AML-193 (cell line): ENCODE measurements at places on chromosomes 16 and 17.

DNA sequence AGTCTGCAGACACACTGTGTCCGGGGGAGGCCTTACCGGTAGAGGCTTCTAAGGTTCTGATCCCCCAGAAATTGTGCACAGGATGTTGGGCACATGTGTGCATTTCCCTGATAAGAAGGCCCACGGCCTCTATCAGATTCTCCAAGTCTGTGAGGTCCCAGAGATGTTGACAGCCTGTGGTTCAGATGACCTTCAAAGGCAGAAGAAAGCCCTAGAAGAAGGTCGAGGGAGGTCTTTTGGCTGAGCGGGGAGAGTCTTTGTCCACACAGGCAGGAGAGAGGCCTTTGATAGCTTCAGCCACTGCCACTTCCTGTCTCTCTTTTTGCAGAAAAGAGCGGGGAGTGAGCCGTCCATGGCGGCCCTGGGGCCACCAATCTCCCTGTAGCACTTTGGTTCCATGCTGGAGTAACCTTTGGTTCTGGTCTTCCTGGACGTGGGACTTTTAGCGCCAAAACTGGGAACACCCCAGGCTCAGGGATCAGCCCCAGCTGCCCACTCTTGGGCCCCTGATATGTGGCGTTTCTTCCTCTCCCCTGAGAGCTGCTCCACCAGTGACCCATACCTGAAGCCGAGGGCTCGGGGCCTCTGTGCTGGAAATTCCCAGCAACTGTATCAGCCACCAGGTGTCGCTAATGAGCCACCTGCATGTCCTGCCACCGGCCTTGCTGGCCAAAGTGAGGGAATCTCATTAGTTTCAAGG is 28.1 kb upstream of the LGALS9 start:
- DNase-seq = peak; percentile 38

DNA sequence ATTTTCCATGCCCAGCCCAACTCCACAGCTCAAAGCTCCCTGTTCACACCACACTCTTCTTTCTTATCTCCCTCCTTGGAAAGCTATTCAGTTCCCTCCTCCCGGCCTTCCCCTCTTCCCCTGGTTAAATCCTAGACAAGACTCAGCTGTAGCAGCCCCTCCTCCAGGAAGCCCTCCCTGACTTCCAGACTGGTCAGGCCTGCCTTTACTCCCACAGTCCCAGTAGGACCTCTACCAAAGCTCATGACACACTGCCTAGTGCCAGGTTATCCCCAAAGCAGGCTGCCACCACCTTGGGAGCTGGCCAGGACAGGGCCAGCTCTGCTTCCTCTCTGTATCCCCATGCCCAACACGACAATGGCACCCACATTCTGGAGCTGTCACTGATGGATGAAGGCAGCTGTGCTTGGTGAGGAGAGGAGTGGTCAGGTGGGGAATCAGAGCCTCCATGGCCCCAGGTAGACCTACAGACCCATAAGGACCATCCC is 50.0 kb downstream of the BEAN1 start:
- DNase-seq = no peak

- DNase-seq = no peak
Measured at GRCh38 chr17:9457005-9457404, 118.6 kb downstream of the STX8 start.

GRCh38 chr17:60599220-60599619 is 773 bp upstream of the PPM1D start:
- no peak for DNase-seq

- peak; percentile 25 for DNase-seq
Measured at GRCh38 chr16:72832621-72833248, 215.2 kb downstream of the ZFHX3 start.

- no peak for DNase-seq
Measured at GRCh38 chr16:50642349-50642748, 38.8 kb downstream of the SNX20 start.

GRCh38 chr17:63435681-63436522 is 10.2 kb downstream of the CYB561 start:
- DNase-seq = no peak

- DNase-seq = no peak
Measured at GRCh38 chr17:46887717-46888116, 35.2 kb upstream of the GOSR2 start.

DNA sequence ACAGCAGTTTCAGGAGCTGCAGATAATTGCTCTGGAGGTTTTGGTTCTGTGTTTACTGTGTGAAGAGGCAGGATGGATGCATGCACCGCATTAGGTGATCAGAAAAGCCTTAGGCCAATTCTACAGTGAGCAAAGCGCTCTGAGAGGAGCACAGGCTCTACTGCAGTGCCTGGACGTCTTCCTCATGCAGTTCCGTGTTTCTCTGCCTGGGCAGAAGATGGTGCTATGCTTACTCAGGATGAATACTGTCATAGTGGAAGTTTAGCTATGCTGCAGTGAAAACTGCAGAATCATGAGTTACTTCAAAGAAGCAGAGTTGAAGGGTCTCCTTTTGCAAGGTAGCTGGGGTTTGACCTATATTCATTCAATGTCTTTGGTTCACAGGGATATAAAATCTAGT is 1012.4 kb downstream of the KCNJ18 start:
- no peak for DNase-seq

DNA sequence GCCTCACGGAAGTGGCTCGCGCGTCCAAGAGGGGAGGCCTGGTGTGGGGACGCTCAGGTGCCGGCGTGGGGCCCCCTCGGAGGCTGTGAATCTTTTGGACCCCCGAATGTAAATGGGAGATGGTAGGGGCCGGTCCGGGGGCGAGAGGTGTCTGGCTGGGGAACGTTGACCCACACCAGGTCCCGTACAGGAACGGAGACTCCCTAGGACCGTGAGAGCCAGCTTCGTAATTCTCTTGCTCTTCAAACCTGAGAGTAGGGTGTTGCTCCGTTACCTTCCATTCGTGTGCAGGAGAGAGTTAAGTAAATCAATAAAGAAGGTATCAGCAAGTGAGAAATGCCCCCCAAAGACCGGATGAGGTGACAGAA is 481 bp downstream of the LYRM1 start:
- no peak for DNase-seq

DNA sequence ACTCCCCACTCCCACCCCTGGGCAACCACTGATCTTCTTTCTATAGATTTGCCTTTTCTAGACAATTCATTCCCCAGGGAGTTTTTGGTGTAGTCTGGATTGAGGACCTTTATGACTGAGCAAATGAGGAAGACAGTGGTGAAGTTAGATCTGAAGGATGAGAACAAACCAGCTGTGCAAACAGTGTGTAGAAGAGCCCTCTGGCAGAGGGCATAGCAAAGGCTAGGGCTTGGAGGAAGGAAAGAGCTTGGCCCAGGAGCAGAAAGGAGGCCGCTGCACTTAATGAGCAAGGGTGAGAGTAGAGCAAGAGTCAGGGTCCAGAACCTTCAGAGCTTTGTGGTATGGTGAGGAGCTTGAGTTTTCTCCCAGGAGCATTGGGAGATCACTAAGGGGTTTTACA is 352.7 kb downstream of the CA10 start:
- DNase-seq = no peak

DNA sequence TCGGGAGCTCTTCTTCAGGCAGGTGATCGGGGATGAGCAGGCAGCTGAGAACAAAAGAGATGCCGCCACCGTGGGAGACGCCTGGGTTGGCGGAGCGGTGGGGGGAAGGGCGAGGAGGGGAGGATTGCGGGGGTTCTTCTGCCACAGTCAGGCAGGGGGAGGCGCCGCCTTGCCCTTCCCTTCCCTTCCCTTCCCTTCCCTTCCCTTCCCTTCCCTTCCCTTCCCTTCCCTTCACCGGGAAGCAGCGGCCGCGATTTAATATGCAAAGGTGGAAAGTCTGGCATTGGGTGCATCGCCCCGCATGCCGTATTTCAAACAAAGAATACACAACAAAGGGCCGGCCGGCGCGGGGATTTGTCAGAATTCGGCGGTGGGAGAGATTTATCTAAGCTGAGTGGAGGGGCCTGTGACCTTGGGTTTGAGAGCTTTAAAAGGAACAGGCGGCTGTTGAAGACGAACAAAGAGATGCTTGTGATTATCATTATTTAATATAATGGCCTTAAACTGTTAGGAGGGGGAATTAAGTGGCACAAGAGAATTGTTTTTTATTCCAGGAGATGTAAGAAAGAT is 262.3 kb upstream of the TNRC6C start:
- DNase-seq = no peak

GRCh38 chr17:13272296-13272695 is 254.5 kb upstream of the ELAC2 start:
- DNase-seq = no peak

- DNase-seq = no peak
Measured at GRCh38 chr17:48429638-48430586, at the start of gene SKAP1. TSS of gene SKAP1 (minus strand) at chr17:48430214.

DNA sequence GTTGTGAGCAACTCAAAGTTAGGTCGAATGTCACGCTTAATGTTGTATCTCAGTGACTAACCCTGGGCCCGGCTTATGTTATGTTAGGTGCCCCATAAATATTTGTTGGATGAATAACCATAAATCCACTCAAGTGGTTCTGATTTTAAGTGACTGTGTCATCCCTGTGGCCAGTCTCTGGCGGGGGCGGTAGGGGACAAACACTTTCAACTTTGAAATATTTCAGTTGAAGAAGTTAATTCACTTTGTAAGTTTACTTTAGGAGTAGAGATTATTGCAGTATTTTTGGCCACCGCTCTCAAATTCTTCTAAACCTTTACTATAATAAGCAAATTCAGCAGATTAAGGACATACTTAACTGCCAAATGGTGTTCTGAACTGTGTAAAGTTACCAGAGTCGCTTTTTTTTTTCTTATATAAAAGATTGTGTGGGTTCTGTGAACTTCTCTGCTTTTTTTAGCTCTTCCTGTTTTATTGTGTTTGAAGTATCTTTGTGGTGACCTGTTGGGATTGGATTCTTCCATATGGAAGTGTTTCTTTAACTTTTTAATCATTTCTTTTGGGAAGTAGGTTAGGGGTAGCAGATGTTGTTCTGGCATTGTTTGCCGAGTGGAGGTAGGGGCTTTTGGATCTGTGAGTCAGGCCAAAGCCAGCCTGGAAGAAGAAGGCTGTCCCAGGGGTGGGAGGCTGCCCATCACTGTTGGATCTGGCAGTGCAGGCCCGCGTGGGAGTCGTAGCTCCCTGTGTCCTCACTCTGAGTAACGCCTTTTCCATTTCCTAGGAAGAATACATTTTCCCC is 61.4 kb upstream of the TBX2 start:
- no peak for DNase-seq

GRCh38 chr17:46977750-46978488 is 1.1 kb downstream of the RPRML start:
- no peak for DNase-seq

- no peak for DNase-seq
Measured at GRCh38 chr16:21203155-21203797, 8.1 kb downstream of the ZP2 start.

DNA sequence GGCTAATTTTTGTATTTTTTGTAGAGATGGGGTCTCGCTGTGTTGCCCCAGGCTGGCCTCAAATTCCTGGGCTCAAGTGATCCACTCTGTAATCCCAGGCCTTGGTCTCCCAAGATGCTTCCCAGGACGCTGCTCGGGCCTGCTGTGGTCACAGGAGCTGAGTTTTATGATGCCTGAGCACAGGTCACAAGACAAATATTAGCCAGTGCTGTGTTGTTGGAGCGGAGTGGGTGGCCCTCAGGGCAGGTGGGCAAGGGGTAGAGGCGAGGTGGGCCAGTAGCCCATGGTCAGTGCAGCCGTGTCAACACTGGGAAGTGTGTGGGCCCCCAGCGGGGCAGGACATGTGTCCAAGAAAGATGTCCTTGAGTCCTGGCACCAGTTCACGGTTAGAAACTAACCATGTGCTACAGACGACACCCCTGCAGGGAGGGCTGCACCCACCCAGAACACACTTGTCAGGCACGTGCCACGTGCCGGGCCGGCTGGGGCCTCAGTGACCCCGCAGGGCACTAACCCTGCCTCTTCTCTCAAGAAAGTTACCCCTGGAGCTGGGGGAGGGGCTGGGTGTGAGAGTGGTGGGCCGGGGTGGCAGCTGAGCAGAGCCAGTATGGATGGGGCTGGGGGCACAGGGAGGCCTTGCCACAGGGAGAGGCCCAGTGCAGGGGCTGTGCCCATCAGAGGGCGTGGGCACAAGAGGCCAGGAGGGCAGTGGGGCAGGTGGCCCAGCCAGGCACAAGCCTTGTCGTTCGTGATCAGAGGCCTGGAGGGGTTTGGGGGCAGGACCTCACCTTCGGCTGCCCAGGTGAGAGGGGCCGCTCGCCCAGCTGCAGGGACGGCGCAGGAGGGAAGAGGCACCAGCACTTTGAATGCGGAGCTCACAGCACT is 103.1 kb upstream of the CHMP6 start:
- DNase-seq = no peak

DNA sequence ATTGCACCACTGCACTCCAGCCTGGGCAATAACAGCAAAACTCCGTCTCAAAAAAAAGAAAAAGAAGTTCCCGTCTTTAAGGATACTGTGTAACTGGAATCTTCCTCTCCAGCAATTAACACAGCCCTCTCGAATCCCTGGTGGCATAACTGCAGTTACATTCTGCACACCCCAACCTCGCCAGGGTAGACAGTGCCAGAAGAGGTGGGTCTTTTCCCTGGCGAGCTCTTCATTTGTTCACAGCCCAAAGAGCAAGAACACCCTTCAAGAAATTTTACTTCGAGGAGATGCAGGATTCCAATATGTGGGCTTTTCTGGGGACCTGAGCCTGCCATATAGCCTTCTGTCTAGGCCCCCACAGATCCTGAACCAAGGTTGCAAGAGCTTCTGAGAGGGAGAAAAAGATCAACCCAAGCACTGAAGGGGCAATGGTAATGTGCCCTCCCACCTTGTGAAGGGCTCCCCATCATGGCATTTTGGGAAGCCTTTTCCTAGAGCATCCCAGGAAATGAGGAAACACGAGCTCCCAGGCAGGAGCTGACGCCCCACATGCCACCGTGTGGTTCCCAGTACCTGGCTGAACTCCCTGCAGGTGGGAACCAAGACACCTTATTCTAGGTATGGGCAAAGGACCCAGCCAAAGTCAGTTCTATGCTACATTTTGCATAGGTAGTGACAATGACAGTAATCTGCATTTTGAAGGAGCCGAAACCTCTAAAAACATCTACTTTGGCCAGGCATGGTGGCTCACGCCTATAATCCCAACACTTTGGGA is 26.9 kb downstream of the TK2 start:
- DNase-seq = no peak

DNA sequence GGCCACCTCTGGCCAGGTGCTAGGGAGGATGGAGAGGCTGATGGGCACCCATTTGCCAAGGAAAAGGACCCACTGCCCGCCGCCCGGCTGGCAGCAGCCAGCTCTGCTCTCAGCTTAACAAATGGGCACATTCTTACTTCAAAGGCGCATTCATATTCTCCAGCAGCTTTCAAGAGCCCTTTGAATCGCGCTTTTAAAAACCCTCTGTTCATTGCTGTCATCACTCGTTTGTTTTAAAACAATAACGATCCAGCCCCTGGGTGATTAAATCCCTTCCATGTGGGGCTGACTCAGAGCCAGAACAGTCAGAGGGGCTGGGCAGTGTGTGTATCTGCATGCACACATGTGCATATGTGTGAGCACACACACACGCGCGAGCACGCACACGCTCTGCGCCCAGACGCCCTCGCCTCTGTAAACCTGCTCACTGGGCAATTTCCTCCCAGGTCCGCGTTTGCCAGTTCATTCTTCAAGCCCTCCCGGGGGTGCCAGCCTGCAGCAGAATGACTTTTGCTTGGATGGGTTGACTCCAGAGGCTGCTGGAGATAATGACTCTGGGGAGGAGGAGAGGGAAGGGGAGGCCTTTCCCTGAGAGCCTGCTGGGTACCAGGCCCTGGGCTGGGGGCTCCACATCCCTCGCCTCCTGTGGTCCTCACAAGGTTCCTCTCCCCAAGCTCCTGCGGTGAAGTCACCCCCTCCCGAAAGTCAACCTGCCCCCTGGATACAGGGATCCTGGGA is 133.1 kb downstream of the SDK2 start:
- DNase-seq = no peak
